Activated CD8-positive, alpha-beta memory T cell treated with anti-CD3 and anti-CD28 coated beads for 4 hours (primary cell): ENCODE measurements at places on chromosomes 6 and 20.

DNA sequence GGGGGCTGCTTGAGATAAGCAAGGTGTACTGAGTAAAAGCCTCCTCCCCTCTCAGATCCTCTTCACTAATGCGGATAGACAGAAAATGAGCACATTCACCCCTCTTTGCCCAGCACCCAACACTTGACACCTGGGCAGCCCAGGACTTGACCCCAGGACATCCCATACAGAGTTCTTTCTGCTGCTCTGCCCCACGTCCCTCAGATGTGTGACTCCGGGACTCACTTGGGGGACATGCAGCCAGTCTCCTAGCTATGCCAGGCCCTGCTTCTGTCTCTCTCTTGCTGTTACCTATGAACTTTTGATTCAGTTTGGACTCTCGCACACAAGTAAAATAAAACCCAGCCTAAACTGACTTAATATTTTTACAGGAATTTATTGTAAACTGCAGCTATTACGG, 159.9 kb downstream of the EYA2 start:
- no peak for DNase-seq

DNA sequence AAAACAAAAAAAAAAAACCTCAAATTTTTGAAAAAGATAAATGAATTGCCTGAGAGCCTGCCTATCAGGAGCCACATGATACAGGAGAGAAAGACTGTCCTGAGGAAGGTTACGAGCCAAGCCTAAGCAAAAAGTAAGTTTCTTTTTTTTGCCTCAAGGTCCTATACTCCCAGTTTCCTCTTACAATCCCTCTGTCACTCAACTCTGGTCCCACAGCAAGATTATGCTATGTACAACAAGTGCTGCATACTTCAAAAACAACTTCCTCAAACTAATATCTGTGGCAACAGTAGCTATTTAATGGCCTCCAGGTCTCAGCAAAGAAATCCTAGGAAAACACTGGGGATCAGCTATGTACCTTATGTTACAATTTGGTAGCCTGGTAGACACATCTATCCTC, 46.8 kb downstream of the PLN start:
- no peak for DNase-seq

DNA sequence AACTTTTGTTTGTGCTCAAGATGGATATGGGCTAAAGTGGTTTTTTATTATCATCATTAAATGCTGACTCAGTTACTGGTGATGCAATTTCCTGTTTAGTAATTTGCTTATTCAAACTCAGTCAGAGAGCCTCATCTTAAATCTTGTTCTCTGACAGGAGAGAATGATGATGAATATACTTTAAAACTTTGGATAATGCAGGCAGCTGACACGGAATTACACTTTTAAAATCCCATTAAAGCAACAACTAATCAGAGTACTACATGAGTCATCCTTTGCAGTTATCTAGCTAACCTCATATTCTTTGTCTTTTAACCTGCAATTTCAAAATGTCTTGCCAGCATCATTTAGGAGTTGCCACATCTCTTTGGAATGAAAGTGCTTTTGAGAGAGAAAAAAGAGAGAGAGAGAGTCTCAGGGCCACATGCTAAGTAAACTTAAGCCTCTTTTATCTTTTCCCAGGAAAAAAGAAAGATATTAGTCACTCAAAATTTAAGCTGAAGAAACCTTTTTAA, 9.2 kb upstream of the C6orf141 start:
- DNase-seq, result no peak

DNA sequence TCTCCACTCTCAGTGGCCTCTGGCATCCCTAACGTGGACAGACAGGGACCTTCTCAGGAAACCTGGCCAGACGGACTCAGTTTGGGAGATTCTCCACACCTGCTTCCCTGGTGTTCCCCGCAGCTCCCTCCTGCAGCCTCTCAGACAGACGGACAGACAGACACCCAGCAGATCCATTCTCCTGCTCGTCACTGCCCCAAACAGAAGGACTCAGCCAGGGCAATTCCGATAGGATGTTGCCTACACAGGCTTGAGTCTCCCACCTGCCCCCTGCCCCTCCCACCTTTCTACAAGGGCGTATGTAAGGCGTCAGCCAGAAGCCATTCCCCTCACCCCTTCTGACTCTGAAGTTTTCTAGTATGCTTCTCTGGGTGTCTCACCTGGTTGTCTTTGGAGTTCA, 428 bp downstream of the CCM2L start:
- DNase-seq, result no peak

GRCh38 chr20:16013631-16014030, 559.6 kb downstream of the KIF16B start:
- no peak for DNase-seq

GRCh38 chr6:150068151-150068550, 770 bp downstream of the ULBP3 start:
- DNase-seq, result no peak

DNA sequence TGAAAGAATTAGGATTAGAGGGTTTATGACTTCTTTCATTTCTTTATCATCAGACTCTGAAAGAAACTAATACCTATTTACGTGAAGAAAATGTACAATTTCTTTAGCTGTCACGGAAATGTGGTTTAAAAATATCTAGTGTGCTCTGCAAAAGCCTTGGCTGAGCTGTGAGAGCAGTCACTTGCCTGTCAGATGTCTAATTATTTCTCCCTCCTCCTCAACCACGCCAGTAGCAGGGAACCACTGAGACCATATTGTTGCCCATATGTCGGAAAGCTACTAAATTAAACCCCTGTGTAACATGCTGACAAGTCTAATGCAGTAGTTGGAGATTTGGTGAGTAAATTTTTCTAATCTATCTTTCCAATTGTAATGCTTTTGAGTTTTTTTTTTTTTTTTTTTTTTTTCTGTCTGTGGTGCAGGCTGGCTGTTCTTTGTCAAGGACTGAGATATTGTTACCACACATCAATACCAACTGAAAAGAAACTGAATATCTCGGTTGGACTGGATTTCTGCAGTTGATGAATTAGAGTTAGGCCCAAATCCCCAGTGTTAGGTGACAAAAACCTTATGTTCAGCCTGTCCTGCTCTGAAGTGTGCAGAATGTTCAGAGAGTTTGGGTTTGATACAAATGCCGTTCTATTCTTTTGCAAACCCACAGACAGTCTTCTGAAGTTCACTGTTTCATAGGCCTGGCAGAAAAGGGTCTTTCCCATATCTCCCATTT, 302.9 kb upstream of the SYNCRIP start:
- no peak for DNase-seq

- DNase-seq, result no peak
Observed at GRCh38 chr6:14924126-14925024, 321.5 kb upstream of the JARID2 start.
